Activated CD8-positive, alpha-beta memory T cell treated with anti-CD3 and anti-CD28 coated beads for 4 hours (primary cell): ENCODE measurements at places on chromosomes 7 and 10.
A peak's percentile ranks its signal among the peaks of the same experiment; 100 is the strongest.

- DNase-seq = no peak
Measured at GRCh38 chr7:111729483-111729882, 167.2 kb upstream of the IMMP2L start.

DNA sequence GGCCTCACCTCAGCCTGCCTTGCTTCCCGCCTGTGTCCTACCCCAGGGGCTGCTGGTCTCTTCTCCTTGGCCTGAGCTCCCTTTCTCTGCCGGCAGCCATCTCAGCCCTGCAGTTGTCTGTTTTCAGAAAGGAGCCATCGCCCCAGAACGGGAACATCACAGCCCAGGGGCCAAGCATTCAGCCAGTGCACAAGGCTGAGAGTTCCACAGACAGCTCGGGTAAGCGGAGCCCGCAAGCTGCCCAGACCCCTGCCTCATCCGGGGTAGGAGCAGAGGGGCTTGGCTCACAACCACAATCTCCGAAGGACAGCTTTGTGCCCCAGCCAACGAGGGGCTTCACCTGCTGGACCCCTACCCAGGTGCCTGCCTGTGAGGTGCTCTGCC is 5.3 kb upstream of the DEPP1 start:
- DNase-seq = no peak

DNA sequence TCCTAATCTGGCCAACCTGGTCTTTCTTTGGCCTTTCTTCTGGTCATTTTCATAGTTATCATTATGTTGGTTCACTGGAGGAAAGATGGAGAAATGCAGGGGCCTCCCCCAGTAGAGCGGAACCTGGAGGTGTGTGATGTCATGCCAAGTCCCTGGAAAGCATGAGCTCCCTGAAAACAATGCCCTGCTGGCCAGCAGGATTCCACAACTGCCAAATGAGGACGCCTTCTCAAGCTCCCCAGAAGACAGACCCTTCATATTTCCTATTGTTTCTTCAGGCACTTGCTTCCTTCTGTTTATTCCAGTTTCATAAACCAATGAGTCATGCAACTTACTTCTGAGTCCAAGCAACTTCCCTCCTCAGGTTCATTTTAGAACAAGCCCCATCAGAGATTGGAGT is 339.0 kb downstream of the GATA3 start:
- DNase-seq = no peak

GRCh38 chr7:40429826-40430225 is 295.0 kb downstream of the SUGCT start:
- no peak for DNase-seq

DNA sequence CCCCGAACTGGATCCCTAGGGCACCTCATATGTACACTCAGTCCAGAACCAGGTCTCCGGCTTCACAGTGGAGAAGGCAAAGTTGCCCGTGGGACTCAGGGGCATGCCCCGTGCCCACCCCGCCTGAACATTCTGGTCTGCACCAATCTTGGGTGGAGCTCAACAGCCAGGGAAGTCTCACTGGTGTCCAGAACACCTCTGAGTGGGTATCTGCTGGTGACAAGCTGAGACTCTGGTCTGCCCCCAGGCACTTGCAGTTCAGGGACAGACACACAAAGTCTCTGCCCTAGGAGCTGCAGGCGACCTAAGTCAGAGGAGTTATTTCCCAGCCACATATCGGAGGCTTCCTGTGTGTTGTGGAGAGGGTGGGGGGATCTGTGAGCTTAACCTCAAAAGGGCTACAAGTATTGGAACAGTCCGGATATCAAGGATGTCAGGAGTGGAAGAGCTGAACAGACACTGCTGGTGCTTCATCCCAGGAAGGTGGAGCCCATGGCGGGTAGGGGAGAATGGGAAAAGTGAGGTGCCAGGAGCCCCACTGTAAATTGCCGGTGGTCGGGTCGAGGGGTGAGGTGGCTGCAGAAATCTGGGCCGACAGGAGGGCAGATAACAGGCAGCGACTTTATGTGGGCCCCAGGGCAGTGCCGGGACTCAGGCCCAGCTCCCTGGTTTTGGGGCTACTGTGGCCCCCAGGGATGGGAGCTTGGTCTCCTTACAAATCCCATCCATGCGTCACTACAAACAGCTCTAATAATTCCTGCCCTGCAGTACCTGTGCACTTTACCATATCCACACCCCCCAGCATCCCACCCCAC is 8.6 kb upstream of the TLX1 start:
- no peak for DNase-seq

GRCh38 chr10:48400129-48400849 is 93.8 kb downstream of the MAPK8 start:
- DNase-seq = no peak

- DNase-seq = no peak
Measured at GRCh38 chr7:138943061-138943460, 38.1 kb downstream of the KIAA1549 start.

DNA sequence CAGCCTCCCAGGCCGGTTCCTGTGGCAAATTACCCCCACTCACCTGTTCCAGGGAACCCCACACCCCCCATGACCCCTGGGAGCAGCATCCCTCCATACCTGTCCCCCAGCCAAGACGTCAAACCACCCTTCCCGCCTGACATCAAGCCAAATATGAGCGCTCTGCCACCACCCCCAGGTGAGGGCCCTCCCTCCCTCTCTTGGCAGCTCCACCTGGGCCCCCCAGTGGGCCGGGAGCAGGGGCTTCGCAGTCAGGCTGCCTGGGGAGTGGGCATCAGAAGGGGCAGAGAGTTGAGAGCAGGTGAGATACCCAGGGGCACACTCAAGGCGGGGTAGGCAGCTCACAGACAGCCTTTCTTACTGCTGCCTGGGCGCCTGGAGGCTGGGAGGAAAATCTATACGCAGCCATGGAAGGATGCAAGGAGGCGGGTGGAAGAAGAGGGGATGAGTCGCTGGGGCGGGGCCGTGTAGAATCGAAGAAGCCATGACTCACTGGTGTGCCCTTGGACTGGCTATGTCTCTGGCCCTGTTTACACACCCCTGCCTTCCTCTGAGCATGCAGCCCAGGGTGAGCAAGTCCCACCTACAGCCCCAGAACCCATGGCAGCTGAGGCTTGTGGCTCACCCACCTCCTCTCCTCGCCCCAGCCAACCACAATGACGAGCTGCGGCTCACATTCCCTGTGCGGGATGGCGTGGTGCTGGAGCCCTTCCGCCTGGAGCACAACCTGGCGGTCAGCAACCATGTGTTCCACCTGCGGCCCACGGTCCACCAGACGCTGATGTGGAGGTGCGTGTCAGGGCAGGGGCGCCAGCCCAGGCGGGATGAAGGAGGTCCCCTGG is 48.6 kb upstream of the PPIF start:
- peak; percentile 36 for DNase-seq

DNA sequence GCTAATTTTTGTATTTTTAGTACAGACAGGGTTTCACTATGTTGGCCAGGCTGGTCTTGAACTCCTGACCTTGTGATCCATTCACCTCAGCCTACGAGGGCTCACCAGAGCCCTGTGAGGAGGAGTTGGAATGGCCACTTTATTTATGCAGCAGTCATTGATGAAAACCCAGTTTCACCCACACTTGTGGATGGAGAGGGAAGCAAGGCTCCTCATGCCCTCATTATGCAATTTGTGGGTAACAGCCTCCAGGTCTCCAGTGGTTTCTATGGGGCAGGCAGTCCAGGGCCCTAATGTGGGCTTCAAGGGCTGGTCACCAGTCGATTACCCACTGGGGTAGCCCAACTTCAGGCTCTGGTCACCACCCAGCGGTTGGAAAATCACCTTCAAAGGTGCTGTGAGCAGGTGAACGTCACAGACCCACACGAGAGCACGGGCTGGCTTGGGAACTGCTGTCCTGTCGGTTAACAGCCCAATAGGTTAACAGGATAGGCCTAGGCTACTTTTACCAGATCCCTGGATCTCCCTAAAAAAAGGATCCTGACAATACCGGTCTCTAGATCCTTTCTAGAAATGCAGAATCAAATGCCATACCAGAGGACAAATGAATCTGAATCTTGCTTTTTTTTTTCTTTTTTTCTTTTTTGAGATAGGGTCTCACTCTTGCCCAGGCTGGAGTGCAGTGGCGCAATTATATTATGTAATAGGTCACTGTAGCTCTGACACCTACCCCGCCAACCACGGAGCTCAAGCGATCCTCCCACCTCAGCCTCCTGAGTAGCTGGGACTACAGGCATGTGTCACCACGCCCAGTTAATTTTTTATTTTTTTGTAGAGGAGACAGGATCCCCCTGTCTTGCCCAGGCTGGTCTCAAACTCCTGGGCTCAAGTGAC is 97.8 kb downstream of the SLC37A3 start:
- DNase-seq = no peak

DNA sequence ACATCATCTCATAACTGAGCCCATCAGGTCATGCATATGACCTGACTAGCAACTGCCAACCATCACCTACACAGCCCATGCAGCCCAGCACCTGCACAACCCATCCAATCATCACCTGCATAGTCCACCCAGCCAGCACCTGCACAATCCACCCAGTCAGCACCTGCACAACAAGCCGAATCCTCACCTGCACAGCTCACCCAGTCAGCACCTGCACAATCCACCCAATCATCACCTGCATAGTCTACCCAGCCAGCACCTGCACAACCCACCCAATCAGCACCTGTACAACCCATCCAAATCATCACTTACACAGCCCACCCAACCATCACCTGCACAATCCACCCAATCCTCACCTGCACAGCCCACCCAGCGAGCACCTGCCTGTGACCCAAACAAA is 33.4 kb upstream of the WDFY4 start:
- DNase-seq = no peak

DNA sequence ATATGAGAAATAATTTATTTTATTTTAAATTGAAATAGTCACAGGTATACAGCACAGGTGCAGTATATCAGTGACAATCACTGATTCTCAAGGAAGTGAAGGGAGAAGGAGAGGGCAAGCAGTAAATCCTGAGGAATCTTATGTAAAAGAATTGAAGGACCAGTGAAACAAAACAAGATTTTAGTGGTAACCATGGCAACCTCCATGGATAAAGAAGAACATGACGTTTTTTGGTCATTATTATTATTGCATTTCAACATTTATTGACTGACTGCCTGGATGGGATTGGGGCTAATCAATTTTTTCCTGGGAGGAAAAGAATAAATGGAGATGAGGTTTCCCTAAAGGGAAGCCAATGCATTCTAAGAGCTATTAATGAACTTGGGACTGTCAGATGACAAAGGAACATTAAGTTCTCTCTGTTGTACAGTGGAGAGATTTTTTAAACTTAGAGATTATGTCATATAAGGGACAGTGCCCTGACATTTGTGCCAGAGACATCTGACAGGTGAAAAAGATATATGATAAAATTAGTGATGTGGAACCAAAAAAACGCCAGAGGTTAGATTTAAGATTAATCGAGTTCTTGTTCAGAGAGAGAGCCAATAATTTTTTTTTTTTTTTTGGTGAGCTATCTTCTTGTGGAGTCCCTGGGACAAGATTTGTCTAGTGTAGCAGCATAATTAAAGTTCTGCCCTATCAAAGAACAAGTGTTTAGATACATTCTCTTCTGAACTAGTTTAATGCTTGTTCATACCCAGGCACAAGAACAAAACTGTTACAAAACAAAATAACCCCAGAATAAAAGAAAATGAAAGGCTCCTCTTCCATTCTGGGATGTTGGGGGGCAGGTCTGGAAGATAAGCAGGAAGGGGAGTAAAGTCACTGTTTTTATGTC is 279.9 kb downstream of the CSTF2T start:
- DNase-seq = no peak

DNA sequence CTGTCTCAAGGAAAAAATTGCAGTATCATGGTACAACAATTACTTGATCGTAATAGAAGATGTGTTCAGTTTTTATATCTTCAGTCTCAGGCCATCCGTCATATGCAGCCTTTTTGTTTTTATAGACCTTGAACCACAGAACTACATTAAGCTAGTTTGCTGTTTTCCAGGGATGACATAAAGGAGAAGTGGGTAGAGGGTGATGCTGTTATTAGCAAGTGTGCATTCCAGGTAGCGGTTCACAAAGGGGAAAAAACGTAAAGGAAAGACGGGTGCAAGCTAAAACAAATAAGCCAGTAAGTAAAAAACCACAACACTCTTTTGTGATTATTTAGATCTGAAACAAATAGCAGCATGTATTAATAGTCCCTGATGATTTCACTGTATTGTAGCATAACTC is 71.7 kb downstream of the BMPR1A start:
- no peak for DNase-seq

GRCh38 chr10:48598243-48598935 is 6.5 kb downstream of the ARHGAP22 start:
- no peak for DNase-seq

GRCh38 chr10:6815346-6815745 is 235.3 kb upstream of the PRKCQ start:
- no peak for DNase-seq

DNA sequence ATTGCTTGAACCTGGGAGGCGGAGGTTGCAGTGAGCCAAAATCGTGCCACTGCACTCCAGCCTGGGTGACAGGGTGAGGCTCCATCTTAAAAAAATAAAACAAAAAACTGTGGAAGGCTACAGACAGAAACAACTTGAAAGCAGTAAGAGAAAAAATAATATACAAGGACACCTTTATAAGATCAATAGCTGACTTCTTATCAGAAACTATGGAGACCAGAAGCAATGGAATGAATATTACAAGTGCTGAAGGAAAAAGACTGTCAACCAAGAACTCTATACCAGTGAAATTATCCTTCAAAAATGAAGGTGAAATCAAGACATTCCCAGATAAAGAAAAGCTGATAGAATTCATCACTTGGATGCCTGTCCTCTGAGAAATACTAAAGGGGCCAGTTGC is 49.0 kb downstream of the RBAK start:
- DNase-seq = no peak

GRCh38 chr7:4010923-4011656 is 671.0 kb upstream of the FOXK1 start:
- DNase-seq = no peak

DNA sequence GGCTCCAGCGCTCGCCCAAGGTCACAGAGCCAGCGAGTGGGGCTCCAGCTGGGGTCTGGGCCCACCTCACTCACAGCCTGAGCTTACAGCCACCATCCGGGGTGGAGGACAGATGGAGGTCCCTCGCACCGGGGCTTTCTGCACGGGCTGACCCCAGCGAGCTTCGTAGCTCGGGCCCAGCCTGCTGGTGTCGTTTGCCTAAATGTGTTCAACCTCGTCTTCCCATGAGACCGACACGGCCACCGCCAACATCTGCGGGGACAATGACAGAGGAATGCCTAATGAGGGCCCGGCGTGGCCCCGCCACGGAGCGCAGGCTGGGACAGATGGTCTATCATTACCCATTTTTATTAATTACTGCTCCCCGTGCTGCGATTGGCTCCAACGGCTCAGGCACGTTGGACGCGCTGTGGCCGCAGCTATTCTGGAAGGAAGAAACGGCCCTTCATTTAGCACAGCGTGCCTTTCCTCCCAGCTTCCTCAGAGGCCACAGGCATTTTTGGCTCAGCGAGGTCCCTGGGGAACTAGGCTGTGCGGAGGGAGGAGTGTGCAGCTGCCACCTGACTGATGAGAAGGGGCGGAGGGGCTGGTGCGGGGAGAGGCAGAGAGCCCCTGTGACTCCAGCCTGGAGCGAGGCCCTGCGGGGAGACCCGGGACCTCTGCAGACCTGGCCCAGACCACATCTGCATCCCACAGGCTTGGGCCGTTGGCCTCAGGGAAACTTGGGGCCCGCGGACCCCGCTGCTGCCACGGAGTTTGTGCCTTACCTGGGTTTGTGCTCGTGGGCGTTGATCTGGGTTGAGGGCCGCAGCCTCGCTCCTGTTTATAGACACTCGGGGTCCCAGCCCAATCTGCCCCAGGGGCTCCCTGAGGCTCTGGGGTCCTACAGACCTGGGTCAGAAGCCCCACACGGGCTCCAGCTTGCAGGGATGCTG is 22.9 kb upstream of the ELFN1 start:
- DNase-seq = no peak

- DNase-seq = no peak
Measured at GRCh38 chr7:4720225-4720624, 38.1 kb downstream of the FOXK1 start.

GRCh38 chr7:124784879-124785818 is 19.6 kb upstream of the GPR37 start:
- DNase-seq = no peak
